GM23248 (cell line): ENCODE measurements at places on chromosomes 1 and 21.
A peak's percentile ranks its signal among the peaks of the same experiment; 100 is the strongest.

GRCh38 chr1:232699814-232700213, 69.9 kb upstream of the SIPA1L2 start:
- no peaks in the 10 kb centered on the region for H3K36me3 ChIP-seq
- DNase-seq: no peak
- H3K4me1 ChIP-seq: peaks cover 8% of the 10 kb centered on the region

- H3K4me3 ChIP-seq: no peak overlapping the region
- no peak overlapping the region for H3K27ac ChIP-seq
- no peak for DNase-seq
- H3K4me1 ChIP-seq: no peaks in the 10 kb centered on the region
Observed at GRCh38 chr1:167104256-167104633, 10.4 kb downstream of the STYXL2 start.

GRCh38 chr1:3903141-3904005, 3.3 kb upstream of the C1orf174 start:
- H3K27me3 ChIP-seq: no peaks in the 10 kb centered on the region
- H3K4me3 ChIP-seq: no peak overlapping the region
- no peaks in the 10 kb centered on the region for H3K36me3 ChIP-seq
- H3K4me1 ChIP-seq: no peaks in the 10 kb centered on the region
- no peak overlapping the region for H3K27ac ChIP-seq

DNA sequence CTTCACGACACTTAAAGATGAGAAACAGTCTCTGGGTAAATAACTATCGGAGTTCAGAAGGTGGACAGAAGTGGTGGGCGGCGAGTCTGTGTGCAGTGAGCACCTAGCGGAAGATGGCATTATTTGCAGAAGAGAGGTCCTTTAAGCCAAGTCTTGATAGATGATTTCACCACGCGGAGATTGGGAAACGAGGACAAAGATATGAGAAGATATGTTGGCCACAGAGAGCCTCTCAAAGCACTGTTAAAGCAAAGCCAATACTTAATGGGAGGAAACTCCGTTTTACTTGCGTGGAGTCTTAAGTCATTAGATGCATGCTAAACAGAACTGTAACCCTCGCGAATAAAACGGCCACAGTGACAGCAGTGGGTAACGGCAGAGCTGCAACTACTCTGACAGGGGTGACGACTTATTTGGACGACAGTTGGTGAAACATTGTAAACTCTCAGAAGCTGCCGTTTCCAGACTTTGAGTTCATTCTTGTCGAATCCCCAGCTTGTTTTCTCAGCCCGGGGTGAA, 577 bp upstream of the CEP350 start:
- H3K27ac ChIP-seq: peak overlapping the region; percentile 85
- peaks cover 26% of the 10 kb centered on the region for H3K4me1 ChIP-seq
- DNase-seq: peak; percentile 82
- peak overlapping the region; percentile 96 for H3K4me3 ChIP-seq

- no peak overlapping the region for H3K4me3 ChIP-seq
- DNase-seq: no peak
- H3K36me3 ChIP-seq: no peaks in the 10 kb centered on the region
Observed at GRCh38 chr1:211697356-211697755, 21.9 kb upstream of the NEK2 start.

- no peak for DNase-seq
- no peaks in the 10 kb centered on the region for H3K27me3 ChIP-seq
- H3K36me3 ChIP-seq: peaks cover 19% of the 10 kb centered on the region
- no peak overlapping the region for H3K4me3 ChIP-seq
Observed at GRCh38 chr1:145988773-145989172, 7.6 kb downstream of the TXNIP start.
